Stimulated activated CD4-positive, alpha-beta T cell treated with anti-CD3 and anti-CD28 coated beads, Interleukin-15, amount 100 ng/mL, for 48 hours (primary cell): ENCODE measurements at places on chromosomes 12 and 14.

DNA sequence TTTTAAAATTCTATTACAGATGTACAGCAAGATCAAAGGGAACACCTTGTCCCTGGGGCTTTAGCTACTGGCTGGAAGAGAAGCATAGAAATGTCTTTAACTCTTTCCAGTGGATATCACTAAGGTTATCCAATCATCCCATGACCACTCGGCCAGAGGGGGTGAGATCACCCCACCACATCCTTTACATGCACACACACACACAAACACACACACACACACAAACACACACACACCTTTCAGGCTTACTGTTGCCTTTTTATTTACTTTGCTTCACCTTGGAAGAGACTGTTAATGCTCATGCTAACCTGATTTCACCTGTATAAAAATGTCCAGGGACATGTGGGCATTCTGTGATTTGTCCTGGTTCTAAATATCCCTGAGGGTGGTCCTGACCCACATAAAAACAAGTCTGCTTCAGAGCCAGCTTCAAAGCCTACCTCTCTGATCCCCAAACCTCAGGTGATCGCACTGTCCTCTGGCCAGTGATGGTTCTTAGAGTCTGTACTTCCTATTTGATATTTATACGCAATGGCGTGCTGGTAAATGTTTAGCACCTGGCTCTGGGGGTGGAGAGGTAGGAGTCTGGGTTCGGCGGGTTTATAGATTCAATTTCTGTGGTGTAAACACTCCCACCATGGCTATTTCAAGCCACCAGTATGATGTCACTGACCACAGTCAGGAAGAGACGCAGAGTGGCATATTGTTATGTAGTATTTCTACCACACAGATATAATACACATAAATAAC is 166.1 kb upstream of the EEA1 start:
- no peak for DNase-seq

- no peak for DNase-seq
These were observed 167.1 kb downstream of the APAF1 start for GRCh38 chr12:98812225-98812624.

GRCh38 chr12:21438643-21439042 is 1.2 kb downstream of the PYROXD1 start:
- DNase-seq = no peak

- DNase-seq = no peak
These were observed 138.8 kb upstream of the PRMT8 start for GRCh38 chr12:3352230-3352629.

DNA sequence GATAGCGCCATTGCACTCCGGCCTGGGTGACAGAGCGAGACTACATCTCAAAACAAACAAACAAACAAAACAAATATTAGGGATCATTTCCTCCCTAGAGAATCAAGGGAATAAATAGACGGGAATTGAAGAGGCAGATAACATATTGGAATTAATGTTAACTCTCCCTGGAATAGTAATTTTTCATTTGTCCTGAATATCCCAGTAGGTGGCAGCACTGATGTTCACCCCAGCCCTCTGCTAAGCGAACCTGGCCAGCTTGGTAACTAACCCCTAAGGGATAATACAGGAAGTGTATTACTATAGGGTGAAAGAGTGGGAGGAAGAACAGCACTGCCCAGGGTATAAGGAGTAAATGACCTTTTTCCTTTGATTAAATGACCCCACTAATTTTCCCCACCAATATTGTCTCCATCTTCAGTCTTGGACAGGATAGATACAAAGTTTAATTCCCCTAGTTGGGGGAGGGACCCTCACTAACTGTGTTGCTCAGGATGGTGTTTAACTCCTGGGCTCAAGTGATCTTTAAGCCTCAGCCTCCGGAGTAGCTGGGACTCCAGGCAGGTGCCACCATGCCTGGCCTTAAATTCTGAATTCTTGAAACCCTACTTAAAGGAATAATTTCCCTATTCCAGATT is 40.5 kb downstream of the SLC2A14 start:
- no peak for DNase-seq

DNA sequence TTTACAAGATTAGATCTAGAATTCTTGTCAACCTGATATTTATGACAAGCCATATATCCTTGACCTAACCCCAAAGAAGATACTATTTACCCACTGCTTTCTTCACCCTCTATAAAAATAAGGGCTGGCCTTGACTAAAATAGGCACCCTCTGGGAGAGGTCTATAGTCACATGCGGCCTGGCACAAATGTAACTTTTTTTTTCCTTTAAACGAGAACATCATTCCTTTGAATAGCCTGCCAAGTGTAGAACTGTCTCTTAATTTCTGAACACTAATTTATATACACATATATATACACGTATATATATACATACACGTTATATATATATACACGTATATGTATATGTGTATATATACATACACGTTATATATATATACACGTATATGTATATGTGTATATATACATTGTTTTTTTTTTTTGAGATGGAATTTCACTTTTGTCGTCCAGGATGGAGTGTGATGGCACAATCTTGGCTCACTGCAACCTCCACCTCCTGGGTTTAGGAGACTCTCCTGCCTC is 18.6 kb downstream of the PPTC7 start:
- DNase-seq = no peak

DNA sequence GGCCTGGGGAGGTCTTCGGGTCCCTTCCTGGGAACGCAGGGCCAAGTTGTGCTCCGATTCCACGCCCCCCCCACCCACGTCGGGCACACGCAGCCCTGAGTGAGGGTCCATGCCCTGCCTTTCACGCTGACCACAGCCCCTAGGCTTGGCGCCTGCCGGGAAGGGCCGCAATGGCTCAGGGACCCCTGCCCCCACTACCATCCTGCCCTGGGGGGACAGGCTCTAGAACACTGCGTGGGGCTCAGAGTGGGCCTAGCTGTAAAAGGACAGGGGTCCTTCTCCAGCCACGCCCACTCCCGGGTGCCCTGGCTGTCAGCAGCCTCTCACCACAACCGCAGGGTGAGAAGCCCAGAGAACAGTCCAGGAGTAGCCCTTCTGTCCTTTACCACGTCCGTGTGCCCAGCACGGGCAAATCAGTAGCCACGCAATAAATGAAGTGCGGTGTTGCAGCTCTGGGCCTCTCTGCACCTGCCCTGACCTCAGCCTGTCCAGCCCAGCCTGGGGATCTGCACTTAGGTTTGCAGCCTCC is 9.4 kb upstream of the GPR68 start:
- no peak for DNase-seq

GRCh38 chr12:11916771-11917170 is 154.0 kb upstream of the BCL2L14 start:
- DNase-seq = no peak

- peak; percentile 33 for DNase-seq
These were observed 37.1 kb upstream of the LMNTD1 start for GRCh38 chr12:25590011-25590721.

- DNase-seq = no peak
These were observed 37.3 kb downstream of the FBLN5 start for GRCh38 chr14:91910196-91910595.

- DNase-seq = no peak
These were observed 60.5 kb downstream of the KCNMB4 start for GRCh38 chr12:70426620-70427019.

DNA sequence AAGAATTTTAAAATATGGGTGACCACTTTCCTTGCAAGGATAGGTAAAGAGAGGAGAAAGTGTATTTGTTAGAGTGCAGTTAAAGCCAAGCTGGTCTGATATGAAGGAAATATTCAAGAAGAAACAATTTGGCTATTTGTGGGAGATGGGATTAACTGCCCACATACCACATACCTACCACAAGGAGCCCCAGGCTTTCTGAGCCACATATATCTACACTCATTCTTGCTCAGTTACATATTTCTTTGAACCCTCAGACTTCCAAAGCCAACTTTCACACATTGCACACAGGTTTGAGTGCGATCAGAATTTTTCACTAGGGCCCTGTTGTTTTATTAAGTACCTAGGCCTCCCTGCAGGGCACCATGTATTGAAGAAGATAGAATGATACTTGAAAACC is 330.2 kb downstream of the ZFP36L1 start:
- DNase-seq = no peak

GRCh38 chr12:95269892-95270291 is 52.3 kb downstream of the VEZT start:
- DNase-seq = no peak

- no peak for DNase-seq
These were observed 53.1 kb downstream of the PDE3A start for GRCh38 chr12:20421421-20421820.

GRCh38 chr12:52279422-52280318 is 5.2 kb downstream of the KRT86 start:
- DNase-seq = no peak

DNA sequence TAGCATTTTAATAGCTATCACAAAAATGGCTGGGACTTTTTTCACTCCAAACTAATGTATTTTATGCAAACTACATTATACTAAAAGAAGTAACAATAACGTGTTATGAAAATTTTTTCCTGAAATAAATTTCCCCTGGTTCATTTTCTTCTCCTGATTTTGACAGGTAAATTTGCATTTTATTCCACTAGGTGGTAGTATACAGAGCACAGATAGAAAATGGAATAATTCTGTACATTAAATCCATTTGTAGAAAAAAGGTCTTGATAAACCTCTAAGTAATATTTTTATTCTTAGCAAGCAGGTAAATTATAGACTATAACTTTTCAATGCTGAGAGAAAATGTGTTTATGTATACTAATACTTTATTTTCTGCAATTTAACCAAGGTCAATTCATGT is 96.5 kb downstream of the BCAT1 start:
- no peak for DNase-seq

DNA sequence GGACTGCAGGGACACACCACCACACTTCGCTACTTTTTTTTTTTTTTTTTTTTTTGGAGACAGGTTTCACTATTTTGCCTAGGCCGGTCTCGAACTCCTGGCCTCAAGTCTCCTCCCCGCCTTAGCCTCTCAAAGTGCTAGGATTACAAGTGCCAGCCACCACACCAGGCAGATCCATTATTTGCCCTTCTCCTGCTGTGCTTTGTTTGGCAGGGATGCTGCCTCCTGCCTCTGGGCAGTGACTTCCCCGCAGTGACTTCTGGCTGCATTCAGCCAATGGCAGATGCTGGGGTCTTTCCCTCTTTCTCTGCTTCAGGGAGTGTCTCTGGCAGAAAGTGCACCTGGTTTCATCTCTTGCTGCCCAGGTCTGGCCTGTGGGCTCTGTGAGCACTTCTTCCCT is 6.7 kb upstream of the MORN3 start:
- DNase-seq = no peak

GRCh38 chr14:28756884-28757570 is 9.6 kb upstream of the FOXG1 start:
- DNase-seq = no peak

GRCh38 chr12:75981247-75982168 is 50.1 kb downstream of the PHLDA1 start:
- no peak for DNase-seq

DNA sequence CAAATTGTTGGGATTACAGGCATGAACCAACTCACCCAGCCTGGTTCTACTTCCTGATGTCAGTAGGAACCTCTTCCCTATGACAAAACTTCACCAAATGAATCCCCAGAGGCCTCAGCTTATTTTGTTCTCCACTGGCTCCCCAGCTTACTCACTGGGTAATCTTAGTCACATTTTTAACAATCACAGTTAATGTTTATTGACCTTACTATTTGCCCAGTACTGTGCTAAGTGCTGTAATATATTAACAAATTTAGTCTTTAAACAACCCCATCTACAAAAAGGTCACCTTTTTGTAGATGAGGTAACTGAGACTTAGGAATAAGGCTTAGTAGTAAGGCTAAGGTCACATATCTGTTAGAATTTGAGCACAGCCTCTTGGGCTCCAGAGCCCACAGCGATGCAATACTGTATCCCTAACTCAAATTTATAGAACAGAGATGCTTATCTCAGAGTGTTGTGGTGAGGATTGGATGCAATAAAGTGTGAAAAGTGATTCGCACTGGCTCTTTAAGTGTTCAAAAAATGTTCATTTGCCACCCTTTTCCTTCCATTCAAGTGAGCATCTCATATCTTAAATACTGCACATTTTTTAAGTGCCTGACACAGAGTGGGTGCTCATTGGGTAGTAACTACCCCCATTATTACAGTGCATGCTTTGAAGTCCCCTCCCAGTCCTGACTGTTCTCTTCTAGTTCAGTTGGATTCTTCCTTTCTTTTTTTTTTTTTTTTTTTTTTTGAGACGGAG is 146.4 kb upstream of the ARHGAP5 start:
- DNase-seq = no peak

- no peak for DNase-seq
These were observed 8.6 kb upstream of the SLC41A2 start for GRCh38 chr12:104966677-104967076.

- DNase-seq = peak; percentile 25
These were observed 97.5 kb downstream of the ZFP36L1 start for GRCh38 chr14:68695326-68695768.

DNA sequence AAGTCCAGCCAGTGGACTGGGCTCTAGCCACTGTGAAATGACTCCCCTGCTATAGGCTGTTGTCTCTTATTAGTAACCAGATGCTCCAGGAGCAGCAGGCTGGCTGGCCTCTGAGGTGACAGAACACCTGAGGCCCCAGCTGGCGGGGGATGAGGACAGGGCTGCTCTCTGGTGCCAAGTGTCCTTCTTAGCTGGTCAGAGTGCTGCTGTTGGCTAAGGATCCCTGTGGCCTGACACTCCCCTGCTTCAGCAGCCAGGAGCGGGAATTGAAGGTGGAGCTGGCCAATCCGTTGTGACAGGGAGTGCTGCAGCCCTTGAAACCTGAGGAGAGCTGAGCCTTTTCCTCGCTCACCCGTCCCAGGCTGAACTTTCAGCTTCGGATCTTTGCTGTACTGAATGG is 30.7 kb downstream of the TMEM229B start:
- DNase-seq = no peak

DNA sequence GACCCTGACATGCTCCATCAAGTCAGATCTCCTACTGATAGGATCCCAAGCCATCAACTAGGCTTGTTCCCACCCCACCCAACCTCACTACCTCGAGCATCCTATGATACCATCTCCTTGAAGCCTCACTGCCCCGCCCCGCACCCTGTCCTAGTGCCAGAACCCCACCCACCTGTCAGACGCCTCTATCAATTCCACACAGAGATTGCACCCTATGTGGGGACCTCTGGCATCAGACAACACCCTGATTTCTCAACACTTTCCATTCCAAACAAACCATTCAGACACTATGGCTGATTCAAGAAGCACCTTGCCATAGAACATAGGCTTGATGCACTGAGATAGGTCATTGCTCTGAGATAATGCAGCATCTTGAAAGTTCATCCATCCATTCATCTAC is 3.1 kb upstream of the GLTP start:
- no peak for DNase-seq

- no peak for DNase-seq
These were observed 93.1 kb downstream of the PPM1H start for GRCh38 chr12:62841846-62842245.

DNA sequence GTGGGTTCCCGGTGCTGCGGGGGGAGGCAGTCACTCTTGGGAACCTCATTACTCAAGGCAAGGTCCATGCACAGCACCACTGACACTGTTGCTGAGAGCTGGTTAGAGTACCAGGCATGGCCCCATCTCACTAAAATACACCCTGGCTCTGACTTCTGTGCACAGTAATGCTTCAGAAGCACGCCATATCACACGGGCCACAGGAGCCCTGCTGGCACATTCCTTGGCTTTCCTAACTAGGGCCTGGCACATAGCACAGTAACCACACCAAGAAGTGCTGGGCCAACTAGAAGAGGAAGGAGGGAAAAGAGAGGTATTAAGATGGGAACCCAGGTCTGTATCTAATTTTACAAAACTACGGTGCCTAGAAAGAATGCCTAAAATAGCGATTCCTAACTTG is 13.5 kb upstream of the RAB35 start:
- no peak for DNase-seq
